ENCODE measurements at places on chromosomes 12 and 14. TPM values are rescaled to one million over a fixed set of nuclear protein-coding genes. Genes with fewer than 3 reads are reported as not detected.

DNA sequence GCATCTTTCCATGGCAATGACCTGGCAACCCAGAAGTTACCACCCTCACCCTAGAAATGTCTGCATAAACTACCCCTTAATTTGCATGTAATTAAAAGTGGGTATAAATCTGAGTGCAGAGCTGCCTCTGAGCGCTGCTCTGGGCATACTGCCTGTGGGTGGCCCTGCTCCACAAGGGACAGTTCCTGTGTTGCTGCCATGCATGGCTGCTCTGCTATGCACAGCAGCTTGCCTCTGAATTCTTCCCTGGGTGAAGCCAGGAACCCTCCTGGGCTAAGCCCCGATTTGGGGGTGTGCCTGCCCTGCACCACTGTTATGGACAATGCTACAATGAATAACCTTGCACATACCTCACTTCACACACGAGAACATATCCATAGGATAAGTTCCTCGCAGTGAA lies 35.7 kb upstream of the GPR132 start:
- DNase-seq = no peak

- DNase-seq = no peak
Measured at GRCh38 chr12:47507221-47507620, 198.6 kb downstream of the RPAP3 start.

GRCh38 chr12:84502907-84503787 lies 409.5 kb downstream of the SLC6A15 start:
- peak; percentile 3 for DNase-seq

GRCh38 chr12:26736563-26737486 lies 96.2 kb downstream of the ITPR2 start:
- no peak for DNase-seq

DNA sequence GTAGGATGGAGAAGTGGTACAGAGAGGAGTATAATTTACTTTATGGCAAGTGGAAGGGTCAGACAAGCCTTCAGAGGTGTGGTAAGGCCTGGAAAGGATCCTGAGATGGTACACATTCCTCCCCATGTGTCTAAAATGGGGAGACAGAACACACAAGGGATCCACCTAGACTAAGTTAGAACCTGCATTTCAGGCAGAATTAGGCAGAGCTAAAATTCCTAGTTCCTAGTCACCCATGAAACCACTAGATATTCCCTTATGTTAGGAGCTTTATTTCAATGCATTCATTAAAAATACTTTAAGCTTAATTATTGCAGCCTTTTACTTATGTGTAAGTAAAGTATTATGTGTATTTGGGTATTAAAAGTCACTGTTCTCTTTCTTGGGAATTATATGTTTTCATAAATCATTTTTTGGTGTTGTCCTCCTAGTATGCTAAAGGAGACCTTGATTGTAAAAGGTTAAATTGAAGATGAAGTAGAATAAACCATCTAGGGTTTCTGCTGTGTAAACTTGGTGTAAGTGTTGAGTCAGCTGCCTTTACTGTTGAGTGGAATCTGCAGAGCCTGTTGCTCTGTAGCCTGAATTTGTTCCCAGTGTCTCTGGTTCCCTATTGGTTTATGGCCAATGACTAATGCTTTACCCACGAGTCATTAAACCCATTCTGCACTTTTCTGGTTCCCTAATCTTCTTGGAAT lies 423.2 kb downstream of the ATP23 start:
- no peak for DNase-seq

DNA sequence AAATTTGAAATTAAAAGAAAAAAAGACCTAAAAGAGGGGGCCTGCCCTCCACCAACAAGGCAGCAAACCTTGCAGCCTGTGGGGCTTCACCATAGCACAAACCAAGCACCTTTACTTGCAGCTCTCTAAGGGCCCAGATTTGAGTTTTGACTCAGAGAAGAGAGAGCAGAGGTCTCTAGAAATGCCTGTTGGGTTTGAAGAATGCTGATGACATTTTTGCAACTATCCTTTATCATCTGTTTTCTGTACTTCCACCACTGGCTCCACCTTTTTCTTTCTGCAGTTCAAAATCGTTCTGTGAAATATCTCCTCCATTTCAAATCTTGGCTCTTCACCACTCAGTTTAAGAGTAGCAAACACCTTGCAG lies 83.8 kb upstream of the HMGA2 start:
- DNase-seq = no peak

FAM186B gene
- total RNA-seq = 0.18 TPM

DNA sequence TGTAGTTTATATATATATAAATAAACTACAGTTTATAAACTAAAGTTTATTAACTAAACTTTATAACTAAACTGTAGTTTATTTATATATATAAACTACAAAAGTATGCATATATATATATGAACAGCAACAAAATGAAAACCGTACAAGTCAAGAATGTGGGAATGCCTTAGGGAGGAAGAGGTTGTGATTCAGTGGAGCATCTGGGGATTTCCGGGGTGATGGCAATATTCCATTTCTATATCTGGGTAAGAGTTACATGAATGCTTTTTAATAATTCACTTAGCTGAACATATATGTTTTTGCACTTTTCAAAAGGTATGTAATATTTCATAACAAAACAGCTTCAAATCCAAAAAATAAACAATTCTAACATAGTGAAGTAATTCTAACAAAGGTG lies 30.1 kb upstream of the CAND1 start:
- DNase-seq = no peak

GRCh38 chr12:126424696-126425095 lies 1359.5 kb downstream of the AACS start:
- no peak for DNase-seq

ABCC9 gene
- 12.6 TPM for total RNA-seq

SLC25A21 gene
- total RNA-seq = 1.7 TPM

DNA sequence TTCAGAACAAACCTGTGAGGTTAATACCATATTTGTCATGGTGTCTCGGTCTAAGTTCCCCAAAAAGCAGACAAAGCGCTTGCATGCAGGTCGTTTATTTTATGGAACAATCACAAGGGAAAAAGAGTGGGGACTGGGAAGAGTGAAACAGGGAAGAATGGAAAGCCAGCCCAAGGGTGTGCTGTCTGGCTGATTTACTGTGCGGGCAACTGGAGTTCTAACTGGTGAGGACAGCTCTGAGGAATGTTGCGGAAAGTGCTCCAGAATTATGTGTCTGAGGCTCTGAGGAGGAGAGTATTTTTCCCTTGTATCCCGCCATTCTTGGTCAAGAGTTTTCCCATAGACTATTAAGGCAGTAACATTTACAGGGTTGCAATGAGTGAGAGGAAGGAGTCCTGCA lies 465.4 kb downstream of the RMST start:
- no peak for DNase-seq

ASIC1 gene
- 20.5 TPM for total RNA-seq

DNA sequence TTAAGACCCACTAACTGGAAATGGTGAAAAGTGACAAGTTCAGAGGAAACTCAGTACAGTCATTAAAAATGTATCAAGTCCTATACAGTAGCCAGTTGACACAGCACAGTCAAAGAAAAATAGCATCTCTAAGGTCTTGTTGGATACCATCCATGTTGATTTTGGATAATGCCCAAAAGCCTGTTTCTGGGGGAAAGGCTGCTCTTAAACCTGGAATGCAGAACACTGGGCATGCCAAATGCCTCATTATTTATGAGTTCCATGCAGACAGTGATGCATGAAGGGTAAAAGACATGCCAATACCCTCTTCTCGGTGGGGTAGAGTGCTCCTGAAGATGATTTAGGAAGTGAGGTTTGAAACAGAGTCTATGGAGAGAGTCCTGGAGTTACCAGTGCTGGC lies 29.6 kb downstream of the KCNK13 start:
- peak; percentile 5 for DNase-seq

MYRFL gene
- total RNA-seq = 0.91 TPM

SLC38A2 gene
- 201 TPM for total RNA-seq

DNA sequence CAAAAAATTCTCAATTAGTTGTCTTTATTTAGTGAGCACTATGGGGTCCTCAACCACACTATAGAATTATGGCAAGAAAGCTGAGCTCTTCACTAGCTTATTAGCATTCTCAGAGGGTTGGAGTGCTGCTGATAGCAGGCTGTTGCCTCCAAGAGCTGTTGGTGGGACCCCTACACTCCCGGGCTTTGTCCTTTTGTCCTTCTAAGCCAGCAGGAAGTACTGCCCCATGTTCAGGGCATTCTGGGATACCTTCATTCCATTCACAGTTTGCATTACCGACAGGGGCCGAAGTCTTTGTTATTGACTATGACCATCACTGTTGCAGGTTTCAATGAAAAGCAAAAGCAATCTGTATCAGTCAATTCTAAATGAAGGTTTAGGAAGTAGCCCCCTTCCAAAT lies 89.5 kb upstream of the OTX2 start:
- DNase-seq = no peak

- DNase-seq = no peak
Measured at GRCh38 chr14:65750906-65751305, 338.4 kb downstream of the FUT8 start.

DNA sequence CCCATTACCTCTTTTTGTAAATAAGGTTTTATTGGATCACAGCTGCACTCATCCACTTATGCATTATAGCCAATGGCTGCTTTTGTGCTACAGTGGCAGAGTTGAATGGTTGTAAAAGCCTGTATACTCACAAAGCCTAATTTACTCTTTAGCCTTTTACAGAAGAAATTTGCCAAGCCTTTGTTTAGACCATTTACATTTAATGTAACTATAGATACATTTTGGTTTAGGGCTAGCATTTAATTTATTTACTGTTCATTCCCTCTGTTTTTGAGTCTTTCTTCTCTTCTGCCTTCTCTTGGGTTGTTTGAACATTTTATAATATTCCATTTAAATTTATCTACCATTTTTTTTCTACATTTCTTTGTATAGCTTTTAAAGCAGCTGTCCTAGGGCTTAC lies 217.1 kb upstream of the AMIGO2 start:
- DNase-seq = no peak

DNA sequence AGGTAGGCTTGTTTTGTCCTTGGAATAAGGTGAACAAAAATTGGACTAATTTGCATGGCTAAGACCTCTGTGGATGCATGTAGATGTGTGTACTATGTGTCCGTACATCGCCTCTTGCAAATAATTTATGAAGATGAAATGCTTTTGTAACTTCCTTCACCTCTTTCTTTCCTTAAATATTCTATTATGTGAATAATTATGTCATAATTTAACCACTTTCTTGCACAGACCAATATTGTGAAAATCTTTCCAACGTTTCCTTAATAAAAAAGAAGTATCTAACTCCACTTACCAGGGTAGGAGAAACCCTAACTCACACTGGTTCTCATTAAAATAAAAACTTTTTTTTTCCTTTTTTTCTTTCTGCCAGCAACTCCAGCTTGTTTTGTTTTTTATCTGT lies 4.0 kb downstream of the NANOG start:
- DNase-seq = no peak

- no peak for DNase-seq
Measured at GRCh38 chr14:76201162-76201561, 49.4 kb downstream of the GPATCH2L start.

SNAPC1 gene
- 6.9 TPM for total RNA-seq

DNA sequence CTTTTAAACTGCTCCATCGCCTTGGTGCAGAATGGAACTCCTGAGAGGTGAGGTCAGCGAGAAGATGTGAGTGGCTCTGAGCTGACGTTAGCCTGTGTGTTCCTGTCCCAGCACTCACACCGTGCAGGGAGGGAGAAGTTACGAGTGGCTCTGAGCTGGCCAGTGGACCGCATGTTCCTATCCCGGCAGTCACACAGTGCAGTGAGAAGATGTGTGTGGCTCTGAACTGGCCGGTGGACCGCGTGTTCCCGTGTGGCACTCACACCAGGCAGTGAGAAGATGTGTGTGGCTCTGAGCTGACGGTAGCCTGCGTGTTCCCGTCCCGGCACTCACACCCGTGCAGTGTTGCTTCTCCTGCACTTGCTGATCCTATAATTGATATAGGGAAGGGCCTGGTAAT lies 59.9 kb downstream of the VCPKMT start:
- no peak for DNase-seq

MMP19 gene
- total RNA-seq = 0.18 TPM

GRCh38 chr14:62654641-62655040 lies 390.6 kb downstream of the KCNH5 start:
- no peak for DNase-seq

GAS2L3 gene
- total RNA-seq = 96.2 TPM

LEMD3 gene
- 49.5 TPM for total RNA-seq

DNA sequence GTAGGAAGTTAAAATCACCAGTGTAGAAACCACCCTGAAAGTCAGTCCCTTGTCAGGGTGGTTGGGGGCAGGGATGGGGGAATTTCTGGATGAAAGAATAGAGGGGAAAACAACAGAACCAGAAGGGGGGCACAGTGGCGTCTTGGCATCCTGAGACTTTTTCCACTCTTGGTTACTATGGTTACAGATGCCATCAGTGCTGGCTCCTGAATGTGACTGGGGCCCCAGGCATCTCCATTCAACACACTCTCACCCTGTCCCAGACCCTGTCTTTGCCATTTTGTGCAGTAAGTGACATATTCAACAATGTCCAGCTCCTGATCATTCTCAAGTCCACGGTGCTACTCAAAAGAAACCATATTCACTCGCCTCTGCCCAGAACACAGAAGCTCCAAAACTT lies 11.3 kb downstream of the KCNK10 start:
- no peak for DNase-seq

DNA sequence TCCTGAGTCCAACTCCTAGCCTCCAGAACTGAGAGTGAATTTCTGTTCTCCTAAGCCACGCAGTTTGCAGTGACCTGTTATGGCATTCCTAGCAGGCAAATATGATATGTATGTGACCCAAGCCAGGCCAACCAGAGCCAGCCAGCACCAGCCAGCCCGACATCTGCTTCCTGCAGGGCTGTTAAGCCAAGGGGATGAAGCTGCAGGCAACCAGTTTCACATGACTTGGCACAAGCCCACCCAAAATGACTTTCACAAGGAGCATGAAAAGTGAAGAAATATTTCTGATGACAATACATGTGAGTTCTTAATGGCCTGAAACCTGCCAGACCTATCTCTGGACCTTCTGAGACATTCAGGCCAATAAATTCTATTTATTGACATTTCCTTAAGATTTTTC lies 68.1 kb downstream of the ITPK1 start:
- no peak for DNase-seq

DNA sequence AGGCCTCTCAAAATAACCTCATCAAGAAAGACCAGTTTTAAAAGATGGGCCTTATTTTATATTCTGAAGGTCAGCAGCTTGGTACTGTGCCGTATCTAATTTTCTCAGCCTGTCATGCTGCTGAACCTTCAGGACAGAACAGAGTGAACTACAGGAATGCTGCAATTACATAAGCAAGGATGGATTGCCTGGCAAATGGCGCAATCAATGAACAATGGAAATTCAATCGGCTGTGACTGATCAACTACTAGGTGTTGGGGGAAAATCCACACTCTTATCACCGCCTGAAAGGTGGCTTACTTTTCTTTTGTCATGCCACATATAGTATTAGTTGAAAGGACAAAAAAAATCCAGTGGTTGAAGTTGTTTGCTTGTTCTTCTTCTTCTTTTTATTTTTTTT lies 8.5 kb downstream of the ACSS3 start:
- DNase-seq = no peak

BMP4 gene
- total RNA-seq = 1.9 TPM

- no peak for DNase-seq
Measured at GRCh38 chr12:31618228-31619025, 27.5 kb upstream of the DENND5B start.
